ENCODE measurements at places on chromosomes 12 and 14. TPM values are rescaled to one million over a fixed set of nuclear protein-coding genes. Genes with fewer than 3 reads are reported as not detected.

The OR6C2 gene
- not detected for total RNA-seq

The ACSM4 gene
- total RNA-seq = not detected

The C12orf56 gene
- total RNA-seq = 1.1 TPM

The TMEM132C gene
- not detected for total RNA-seq

The AGAP2 gene
- 0.26 TPM for total RNA-seq

The CD69 gene
- total RNA-seq = not detected

The INSM2 gene
- not detected for total RNA-seq

The CDCA3 gene
- 120 TPM for total RNA-seq

The SMARCD1 gene
- total RNA-seq = 66.8 TPM

The DBX2 gene
- total RNA-seq = not detected

The METAP2 gene
- total RNA-seq = 106 TPM

The ANKS1B gene
- 0.11 TPM for total RNA-seq

The CAPZA3 gene
- not detected for total RNA-seq

The AKAP5 gene
- total RNA-seq = 0.13 TPM

The SPX gene
- 3.1 TPM for total RNA-seq
